ENCODE measurements at places on chromosomes 11 and 22.

GRCh38 chr11:69644071-69644961 is 3.4 kb downstream of the CCND1 start:
- DNase-seq, result no peak

DNA sequence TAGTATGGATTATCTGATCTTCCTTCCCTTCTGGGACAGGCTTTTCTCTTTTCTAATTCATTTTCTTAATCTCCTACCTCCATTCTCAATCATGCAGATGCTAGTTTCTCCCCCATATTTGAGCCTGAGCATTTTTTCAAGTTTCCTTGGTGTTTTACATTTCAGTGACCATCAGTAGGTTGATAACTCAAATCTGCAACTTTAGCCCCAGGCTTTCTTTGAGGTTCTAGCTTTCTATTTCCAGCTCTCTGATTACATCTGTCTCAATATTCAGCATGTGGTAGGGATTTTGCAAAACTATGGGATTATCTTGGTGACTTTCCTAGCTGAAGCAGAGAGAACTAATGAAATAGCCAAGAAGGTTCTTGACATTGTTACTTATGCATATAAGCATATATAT is 67.8 kb downstream of the ARHGEF12 start:
- no peak for DNase-seq

GRCh38 chr22:46641811-46642266 is 21.7 kb downstream of the GRAMD4 start:
- DNase-seq, result no peak

DNA sequence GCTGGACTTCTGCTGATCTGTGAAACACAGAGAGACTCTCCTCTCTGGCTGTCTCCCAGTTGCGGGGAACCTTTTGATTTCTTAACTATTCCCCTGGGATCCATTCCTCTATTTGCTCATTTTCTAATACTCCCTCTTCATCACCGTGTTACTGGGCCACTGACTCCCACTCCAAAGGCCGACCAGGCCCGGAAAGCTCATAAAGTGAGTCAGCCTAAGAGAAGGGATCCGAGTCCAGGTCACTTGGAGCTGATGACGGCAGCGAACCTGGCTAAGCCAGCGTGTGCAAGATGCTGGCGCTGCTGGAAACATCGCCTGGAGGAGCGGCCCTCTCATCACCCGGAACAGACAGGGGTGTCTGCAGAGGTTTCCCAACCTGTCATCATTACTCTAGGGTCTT is 112.8 kb downstream of the FBXO7 start:
- DNase-seq, result no peak

- no peak for DNase-seq
Observed at GRCh38 chr11:65188486-65188885, 6.8 kb downstream of the CAPN1 start.

- DNase-seq, result no peak
Observed at GRCh38 chr22:49779853-49780697, 47.6 kb downstream of the BRD1 start.

GRCh38 chr11:132464939-132465338 is 1067.4 kb downstream of the OPCML start:
- DNase-seq, result no peak

DNA sequence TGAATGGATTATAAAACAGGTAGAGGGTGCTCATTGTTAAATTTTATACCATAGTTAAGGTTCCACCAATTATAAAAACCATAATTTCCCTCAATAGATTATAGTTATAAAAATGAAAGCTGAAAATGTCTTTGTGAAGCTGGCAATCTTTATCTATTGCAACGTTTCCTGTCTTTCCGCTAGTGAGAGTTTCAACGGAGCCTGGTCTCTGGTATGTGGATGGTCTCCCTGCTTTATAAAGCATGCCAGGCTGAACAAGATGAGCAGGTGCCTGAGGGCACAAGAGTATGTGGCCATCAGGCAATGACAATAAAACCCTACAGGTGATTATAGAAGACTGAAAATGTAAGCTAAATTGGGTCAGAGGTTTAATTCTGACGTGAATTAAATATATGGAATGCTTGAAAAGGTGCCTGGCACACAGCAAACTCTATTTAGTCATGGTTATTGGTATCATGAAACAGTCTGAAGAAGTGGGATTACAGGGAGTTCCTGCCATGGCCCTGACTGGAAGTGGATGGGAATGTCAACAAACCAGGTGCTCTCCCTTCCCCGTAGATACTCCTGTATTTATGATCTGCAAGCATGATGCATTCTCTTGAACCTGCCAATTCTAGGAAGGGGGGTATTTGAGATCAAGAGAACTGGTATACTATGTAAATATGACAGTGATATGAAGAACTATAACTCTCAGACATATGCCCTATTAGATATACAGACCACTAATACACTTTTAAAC is 115.7 kb downstream of the ENTHD1 start:
- DNase-seq, result no peak

GRCh38 chr22:24430431-24431308 is 3.3 kb downstream of the ADORA2A start:
- DNase-seq, result no peak

DNA sequence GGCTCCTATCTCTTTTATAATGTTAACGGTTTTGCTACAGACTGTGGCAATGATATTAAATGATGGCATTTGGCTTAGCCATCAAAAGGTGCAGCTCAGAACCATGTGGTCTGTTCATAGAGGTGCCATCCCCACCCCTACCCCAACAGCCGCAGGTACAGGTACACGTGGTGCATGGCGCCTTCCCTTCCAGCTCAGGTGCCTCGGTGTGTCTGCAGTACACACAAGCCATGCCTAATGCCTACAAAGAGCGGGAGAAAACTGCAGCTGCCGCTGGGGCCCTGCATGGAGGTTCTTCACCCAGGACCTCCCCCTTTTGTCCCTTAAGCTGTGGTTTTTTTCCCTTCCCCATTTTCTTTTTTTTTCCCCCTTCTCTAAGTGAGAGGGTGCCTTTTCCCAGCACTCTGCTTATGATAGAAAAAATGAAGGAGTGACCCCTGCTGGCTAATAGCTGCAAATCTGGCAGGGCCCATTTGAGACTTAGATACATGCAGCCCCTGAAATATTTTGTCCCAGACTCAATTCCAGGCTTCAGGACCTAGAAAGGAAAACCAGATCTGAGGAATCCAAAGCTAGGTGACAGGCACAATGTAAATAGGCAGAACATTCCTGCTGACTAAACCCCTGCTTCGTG is 6.5 kb downstream of the OR52M1 start:
- no peak for DNase-seq

DNA sequence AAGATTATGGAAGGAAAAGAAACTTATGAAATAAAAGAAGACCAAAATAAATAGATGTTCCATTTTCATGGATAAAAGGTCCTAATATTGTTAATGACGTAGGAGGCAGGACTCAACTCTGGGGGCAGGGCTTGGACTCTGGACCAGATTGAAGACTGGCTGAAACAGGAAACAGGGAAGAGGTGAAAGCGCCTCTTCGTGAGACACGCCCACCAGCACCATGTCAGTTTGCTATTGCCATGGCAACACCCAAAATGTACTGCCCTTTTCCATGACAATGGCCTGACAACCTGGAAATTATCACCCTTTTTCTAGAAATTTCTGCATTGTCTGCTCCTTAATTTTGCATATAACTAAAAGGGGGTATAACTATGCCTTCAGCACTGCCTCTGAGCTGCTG is 1522.2 kb downstream of the TBC1D22A start:
- no peak for DNase-seq

- no peak for DNase-seq
Observed at GRCh38 chr11:1872267-1872985, 19.3 kb downstream of the PRR33 start.

DNA sequence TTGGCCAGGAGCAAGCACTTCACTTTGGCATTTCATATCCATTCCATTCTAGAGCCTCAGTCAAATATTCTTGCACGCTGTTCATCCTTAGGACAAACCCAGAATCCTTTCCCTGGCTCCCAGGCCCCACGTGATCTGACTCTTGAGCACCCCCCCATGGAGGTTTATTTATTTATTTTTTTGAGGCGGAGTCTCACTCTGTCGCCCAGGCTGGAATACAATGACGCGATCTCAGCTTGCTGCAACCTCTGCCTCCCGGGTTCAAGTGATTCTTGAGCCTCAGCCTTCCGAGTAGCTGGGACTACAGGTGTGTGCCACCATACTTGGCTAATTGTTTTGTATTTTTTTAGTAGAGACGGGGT is 12.7 kb upstream of the TSGA10IP start:
- no peak for DNase-seq

GRCh38 chr11:3148255-3148989 is 16.7 kb downstream of the OSBPL5 start:
- no peak for DNase-seq

DNA sequence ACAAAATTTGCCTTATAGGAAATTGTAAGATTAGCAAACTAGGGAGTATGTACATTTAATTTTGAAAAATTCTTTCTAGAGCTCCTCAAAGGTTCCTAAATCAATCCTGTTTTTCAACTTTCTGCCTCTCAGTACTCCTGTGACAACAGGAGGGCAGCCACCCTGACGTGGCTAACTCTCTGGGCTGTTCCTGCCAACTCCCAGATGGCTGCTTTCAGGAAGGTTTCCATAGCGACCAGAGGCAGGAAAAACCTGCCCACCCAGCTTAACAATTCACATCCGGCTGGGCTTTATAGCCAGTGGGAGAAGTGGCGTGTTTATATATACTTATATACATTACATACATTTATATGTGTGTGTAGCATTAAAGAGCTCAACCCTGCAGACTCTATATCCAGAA is 26.5 kb downstream of the SGSM3 start:
- DNase-seq, result no peak

DNA sequence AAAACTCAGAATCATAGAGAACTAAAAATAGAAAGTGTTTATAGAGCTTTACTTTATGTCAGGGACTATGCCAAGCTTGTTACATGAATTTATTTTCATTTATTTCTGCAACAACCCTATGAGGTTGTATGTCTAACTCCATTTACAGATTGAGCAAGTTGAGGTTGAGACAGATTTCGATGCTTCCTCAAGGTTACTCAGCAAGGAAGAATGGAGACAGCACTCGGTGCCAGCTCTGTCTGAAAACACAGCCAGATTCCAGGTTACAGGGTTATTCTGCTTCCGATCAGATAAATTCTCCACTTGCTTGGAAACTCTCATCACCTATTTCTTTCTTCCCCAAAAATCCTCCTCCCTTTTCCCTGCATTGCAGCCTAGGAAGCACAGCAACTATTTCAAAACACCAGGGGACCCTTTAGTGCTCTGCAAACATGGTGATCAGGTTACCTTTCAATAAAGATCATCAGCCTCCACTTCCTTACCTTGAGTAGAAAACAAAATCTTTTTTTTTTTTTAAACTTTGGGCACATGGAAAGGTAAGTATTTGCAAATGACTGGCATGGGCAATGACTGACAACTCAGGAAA is 7.0 kb downstream of the MMP3 start:
- DNase-seq, result no peak

DNA sequence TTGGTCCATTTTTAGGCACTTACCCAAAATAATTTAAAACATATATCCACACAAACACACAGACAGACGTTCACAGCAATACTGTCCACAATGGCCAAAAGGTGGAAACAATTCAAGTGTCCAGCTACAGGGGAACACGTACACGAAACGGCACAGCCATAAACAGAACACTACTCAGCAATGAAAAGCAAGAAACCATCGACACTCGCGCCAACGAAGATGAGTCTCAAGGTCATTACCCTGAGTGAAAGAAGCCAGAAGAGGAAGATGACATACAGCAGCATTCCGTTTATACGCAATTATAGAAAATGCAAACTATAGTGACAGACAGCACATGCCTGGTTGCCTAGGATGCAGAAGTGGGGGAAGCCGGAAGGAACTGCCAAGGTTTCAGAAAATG is 13.4 kb upstream of the COMT start:
- no peak for DNase-seq

GRCh38 chr11:60214386-60214785 is 28.6 kb downstream of the MS4A4E start:
- DNase-seq, result no peak

DNA sequence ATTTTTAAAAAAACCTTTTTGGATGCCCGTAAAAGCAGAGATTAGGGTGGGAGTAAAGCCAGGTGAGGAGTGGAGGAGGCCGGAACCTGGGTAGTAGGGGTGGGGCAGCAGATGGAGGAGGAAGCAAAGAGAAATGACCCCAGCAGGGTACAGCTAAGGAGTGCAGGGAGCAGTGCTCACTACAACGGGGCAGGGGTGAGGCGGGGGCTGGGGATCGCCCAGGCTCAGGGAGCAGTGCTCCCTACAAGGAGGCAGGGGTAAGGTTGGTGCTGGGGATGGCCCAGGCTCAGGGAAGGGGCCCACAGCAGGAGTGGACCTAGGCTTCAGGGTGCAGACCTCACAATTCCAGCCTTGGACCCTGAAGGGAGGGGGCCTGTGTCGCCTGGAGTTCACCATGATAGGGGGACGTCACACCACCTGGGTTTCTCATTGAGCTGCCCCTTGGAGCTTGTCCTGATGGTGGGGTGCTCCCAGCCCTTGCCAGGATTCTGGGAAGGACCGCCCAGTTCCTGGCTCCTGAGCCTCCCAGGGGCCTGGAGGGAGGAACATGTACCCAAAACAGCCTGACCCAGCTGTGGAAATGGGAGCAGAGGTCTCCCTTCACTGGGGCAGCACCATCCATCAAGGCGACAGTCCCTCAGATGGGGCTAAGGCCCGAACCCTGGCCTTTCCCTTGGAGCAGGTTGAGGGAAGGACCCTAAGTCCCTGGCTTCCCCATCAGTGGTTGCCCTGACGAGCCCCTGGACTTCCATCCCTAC is 2.9 kb upstream of the PNPLA2 start:
- no peak for DNase-seq

DNA sequence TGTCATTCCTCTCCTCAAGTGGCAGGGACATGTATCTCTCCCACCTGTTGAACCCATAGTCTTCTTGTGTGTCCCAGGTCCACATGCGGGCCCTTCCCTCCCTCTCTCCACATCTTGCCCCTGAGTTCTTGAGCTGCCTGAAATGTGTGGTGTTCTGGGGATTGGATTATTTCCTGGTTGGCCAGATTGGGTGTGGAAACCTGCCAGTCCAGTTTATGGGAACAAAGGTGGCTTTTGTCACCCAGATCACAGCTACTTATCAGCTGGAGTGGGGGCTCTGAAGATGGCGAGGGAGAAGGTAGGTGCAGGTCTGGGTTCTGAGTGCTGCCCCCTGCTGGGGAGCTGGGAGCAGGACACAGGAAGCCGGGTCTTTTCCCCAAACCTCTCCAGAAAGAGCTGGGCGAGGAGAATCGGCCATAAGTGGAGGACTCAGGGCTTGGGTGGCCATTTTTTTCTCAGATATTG is 14.2 kb downstream of the DTX4 start:
- no peak for DNase-seq

DNA sequence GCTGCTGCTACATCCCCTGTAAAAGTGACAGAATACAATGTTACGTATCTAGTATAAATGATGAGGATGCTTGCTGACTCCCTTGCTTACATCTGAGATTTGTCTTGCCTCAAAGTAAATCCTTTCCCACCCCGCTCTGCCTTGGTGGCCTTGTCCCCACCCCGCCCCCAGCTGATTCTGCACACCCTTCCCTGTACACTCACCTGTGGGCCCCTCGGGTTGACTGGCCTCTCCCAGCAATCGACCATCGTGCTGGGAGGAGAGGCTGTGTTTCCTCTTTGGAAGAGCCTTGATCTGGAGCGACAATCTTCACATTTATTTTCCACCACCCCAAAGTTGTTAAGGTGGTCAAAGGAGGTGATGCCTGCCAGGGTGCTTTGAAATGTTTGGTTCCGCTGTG is 249.4 kb downstream of the TBC1D22A start:
- DNase-seq, result no peak

- DNase-seq, result no peak
Observed at GRCh38 chr22:33787645-33788456, 132.4 kb downstream of the LARGE1 start.
